Activated naive CD4-positive, alpha-beta T cell treated with anti-CD3 and anti-CD28 coated beads, Interleukin-2, amount 10 ng/mL, durations not matched to agents 7 days and 5 days (primary cell): ENCODE measurements at places on chromosomes 1 and 21.

- no peak for DNase-seq
Measured at GRCh38 chr1:55654750-55655149, 439.6 kb upstream of the USP24 start.

DNA sequence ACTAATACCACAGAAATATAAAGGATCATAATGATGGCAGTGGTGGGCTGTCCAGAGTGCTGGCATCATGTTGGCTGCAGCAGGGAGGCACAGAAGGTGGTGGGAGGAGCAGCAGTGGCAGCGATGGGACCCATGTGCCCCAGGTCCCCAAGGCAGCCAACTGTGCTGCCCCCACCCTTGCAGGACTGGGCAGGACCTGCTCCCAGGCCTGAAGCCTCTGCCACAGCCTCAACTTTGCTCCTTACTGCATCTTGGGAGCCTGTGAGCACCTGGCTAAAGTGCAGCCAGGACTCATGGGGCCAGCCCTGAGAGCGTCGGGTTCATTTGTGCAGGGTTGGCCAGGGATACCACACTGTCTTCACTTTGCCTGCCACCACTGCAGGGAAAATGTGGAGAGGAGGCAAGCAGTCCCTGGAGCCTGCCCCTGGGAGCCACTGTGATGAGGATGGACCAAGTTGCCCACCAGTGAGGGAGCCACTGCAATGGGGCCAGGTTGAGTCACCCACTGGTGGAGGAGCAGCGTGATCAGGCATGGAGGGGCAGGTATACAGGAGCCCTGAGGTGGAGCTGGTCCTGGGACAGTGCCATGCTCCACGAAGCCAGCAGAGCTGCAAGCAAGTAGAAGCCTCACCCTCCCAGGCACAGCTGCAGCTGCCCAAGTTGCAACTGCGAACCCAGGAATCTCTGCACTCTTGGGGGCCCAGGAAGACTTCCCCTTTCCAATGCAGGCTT, 25.3 kb upstream of the DENND1B start:
- DNase-seq, result no peak

GRCh38 chr1:217494767-217495166, 136.1 kb downstream of the GPATCH2 start:
- DNase-seq, result no peak

DNA sequence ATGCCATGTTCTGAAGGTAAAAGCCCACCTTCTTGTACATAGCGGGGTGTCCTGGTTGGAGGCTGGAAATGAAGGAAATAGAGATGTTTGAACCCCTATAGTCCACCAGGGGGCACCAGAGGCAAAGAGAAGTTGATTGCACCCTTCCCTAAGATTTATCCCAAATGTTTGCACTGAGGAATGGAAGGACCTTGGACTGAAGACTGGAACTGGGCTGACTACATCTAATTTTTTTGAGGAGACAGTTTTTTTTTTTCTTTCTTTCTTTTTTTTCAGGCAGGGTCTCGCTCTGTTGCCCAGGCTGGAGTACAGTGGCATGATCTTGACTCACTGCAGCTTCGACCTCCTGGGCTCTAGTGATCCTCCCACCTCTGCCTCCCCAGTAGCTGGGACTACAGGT, 55.3 kb upstream of the EIF4G3 start:
- DNase-seq, result peak; percentile 43

- DNase-seq, result no peak
Measured at GRCh38 chr1:224866940-224867339, 62.5 kb upstream of the DNAH14 start.

DNA sequence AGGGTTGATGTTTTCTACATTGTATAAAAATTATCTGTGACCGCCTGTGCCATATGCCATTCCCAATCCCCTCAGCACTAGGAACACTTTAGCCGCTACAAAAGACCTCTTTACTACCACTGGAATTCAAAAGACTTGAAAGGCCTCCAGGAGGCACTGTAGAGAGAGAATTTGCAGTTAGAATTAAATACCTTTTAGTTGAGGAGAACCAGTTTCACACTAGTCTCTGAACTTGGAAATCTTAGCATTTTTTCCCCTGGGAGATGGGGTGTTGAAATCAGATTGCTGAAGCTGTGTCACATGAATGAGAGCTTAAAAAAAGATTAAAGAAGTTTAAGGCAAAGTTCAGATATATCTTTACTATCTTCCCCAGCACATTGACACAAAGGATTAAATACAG, 291.0 kb downstream of the ADGRL2 start:
- DNase-seq, result no peak

DNA sequence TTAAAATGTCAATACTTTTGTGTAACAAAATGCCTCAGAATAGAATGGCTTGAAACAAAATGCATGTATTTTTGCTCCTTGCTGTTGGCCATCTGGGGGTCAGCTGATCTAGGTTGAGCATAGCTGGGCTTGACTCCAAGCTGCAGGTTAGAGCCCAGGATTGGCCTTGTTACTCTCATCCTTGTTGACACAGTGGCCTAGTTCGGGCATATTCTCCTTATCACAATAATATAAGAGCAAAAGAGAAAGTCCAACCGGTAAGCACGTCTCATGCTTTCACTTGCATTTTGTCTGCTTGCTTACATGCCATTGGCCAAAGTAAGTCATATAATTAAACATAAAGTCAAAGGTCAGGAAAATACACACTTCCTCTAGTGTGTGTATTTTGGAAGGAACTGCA, 456.2 kb downstream of the KCNT2 start:
- no peak for DNase-seq

- no peak for DNase-seq
Measured at GRCh38 chr1:36091698-36092097, 3.0 kb downstream of the ADPRS start.

GRCh38 chr1:24659993-24660665, 17.0 kb downstream of the SRRM1 start:
- no peak for DNase-seq

- DNase-seq, result no peak
Measured at GRCh38 chr1:61616830-61617229, 108.1 kb downstream of the TM2D1 start.

- DNase-seq, result peak; percentile 43
Measured at GRCh38 chr1:231806623-231807495, 180.3 kb downstream of the DISC1 start.

DNA sequence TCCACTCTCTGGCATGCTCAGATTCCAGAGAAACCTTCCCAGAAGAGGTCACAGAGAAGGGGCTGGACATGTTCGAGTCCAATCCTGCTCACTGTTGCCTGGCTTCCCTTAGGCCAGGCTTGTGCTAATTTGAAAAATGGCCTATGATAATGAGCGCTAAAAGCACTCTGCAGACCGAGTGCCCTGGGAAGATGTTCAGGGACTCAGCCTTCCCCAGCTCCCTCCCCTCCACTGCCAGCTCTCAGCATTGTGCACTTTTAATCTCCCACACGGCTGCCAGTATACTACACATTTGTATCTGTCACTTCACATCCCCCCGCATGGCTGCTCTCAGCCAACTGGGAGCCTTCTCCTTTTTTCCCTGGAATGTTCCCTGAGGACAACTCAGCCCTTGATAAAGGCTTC, 24.1 kb downstream of the FAM163A start:
- no peak for DNase-seq

- no peak for DNase-seq
Measured at GRCh38 chr21:28554660-28555475, 437.8 kb downstream of the LTN1 start.

GRCh38 chr1:7373876-7374562, 397.1 kb upstream of the VAMP3 start:
- no peak for DNase-seq

GRCh38 chr1:94872771-94873495, 52.8 kb downstream of the SLC44A3 start:
- no peak for DNase-seq

DNA sequence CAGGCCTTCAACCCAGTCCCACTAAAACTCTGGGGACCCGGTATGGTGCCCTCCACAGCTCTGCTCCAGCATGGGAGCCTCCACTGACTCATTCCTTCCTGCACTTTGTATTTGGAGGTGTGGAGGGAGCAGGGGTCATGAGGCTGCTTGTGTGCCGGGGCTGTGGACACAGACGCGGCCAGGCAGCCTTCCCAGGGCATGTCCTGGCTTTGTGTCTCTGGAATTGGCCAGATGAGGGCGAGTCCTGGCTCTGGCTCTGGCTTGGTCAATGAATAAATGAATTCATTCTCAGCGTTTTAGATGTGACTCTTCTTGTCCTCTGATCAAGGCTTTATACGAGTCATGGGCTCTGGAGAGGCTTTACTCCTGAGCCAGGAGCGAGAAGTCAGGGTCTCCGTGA, 19.1 kb downstream of the AJAP1 start:
- no peak for DNase-seq

DNA sequence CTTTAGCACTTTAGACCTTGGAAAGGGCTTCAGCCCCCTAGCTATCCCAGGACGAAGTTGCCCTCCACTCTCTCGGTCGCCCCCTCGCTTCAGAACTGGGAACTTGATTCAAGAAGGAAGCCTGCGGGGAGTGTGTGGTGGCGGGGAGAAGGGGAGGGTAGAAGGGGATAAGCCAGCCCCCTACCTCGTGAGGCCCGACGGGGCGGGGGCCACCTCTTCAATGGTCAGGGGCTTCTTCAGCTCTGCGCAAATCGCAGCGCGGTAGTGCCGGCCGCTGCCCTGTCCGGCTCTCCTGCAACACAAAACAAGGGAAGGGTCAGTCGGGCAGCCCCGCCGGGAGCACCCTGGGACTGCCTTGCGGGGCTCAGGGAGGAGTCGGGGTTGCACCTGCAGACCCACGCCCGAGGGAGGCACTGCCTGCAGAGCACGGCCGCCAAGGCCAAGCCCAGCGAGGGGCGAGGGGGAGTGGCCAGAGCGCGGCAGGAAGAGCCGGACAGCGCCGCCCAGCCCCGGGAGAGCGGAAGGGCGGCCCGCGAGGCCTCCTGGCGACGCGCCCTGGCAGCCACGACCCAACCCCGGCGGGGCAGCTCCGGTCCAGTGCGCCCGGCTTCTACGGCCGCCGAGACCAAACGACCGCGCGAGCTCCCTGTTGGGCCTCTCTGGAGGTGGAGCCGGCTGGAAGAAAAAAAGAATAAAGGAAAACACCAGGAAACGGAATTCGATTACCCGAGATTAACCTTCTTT, 56.2 kb upstream of the RASAL2 start:
- DNase-seq, result no peak

- DNase-seq, result no peak
Measured at GRCh38 chr1:198530953-198531352, 9.5 kb downstream of the ATP6V1G3 start.

DNA sequence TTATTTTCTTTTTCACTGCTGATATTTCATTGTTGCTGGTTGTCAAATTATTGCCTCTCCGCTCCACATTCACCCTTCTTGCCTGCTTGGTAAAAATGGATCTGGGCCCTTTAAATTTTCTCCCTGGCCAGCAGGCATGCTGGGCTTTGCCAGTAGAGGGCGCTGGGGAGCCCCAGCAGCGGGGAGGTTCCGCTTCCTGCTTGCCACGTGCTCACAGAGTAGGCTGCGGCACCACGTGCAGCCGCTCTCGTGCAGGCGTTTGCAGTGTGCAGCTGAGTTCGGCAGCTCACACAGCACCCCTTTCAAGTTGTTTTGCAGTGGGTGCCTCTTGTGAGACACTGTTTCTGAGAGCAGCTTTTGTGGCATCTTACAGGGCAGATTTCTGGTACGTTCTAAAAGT, at the start of gene ACTL8:
Gene ACTL8 (plus strand): TSS at position 214 of the 400 bp plus-strand sequence. CDS start 67,676 bp downstream, outside the sequence.
- DNase-seq, result no peak

GRCh38 chr1:92940541-92940940, 20.7 kb downstream of the DIPK1A start:
- DNase-seq, result no peak
